ENCODE measurements at places on chromosomes 3 and 15.

DNA sequence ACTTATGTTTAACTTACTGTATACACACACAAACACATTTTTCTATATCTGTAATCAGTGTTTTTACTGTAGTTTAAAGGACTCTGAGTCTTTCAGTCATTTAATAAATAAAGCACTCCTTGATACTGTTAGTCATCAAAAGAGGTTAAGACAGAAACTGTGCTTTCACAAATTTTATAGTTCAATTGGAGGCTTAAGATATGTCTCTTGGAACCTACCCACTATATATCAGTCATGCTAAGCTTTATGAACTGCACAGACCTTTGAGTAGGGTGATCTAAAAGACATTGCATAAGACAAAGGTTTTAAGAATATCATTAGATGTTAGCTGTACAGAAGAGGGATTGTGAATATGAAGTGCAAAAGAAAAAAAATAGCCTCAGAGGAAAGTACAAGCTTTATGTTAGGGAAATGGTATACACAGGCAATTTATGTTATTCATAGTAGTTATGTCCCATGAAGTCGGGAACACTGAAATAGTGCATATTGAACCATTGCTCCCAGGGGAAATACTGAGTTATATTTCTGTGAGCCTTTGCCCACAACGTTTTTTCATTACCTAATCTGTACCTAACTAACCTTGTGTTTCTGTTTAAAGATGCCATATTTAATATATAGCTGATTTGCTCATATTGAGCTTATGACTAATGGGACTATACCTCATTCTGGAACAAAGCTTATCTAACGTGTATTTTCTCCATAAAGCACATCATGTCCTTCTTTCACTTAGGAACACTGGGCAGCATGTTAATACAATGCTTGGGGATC, 19.7 kb downstream of the CHMP2B start:
- no peak for DNase-seq

- peak; percentile 84 for DNase-seq
These were observed 155.1 kb upstream of the SATB1 start for GRCh38 chr3:18580268-18580667.

DNA sequence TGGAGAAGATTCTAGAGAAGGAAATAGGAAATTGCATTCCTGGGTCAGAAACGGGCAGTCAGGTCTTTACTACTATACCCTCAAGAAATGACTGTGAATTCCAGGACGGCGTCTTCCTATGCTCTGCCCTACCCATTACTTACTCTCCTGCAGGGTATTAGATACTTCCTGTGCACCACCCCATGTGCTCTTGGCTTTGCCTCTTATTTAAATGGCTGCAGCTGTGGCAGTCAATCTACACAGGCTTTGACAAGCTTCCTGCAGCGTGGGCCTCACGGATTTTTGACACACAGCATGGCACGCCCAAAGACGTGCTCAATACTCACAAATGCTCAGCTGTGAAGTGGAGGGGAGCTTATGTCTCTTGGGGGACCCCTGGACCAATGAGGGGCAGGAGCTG, 206.1 kb downstream of the SV2B start:
- DNase-seq = no peak

GRCh38 chr3:149273096-149273751, 51.6 kb upstream of the CP start:
- DNase-seq = peak; percentile 64

GRCh38 chr15:89806559-89807550, 7.8 kb downstream of the ANPEP start:
- DNase-seq = no peak

- DNase-seq = no peak
These were observed 55.1 kb downstream of the MBNL1 start for GRCh38 chr3:152323834-152324233.

DNA sequence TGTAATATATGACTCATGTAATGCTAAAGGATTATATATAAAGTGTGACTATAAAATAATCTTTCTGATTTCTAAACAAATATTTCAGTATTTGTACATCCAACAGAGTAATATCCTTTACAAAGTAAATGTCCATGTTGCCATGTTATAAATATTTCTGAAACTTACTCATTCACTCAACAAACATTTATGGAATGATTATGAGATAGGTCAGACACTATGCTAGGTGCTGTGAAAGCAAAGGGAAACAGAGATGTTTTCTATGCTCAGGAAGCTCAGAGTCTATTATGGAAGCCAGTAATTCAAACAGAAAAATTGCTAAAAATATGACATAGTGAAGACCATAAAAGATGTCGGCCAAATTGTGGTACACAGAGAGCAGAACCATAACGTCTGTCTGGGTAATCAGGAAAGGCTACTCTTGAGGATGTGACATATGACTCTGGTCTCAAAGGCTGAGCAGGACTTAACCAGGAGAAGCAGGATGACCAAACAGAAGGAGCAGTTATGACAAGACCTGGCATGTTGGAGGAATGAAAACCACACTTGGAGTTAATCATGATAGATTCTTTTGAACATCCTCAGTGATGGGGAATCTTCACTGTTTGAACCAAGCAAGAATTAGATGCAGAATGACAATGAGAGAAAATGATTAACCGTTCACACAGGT, 39.0 kb upstream of the MYO5C start:
- DNase-seq = no peak

DNA sequence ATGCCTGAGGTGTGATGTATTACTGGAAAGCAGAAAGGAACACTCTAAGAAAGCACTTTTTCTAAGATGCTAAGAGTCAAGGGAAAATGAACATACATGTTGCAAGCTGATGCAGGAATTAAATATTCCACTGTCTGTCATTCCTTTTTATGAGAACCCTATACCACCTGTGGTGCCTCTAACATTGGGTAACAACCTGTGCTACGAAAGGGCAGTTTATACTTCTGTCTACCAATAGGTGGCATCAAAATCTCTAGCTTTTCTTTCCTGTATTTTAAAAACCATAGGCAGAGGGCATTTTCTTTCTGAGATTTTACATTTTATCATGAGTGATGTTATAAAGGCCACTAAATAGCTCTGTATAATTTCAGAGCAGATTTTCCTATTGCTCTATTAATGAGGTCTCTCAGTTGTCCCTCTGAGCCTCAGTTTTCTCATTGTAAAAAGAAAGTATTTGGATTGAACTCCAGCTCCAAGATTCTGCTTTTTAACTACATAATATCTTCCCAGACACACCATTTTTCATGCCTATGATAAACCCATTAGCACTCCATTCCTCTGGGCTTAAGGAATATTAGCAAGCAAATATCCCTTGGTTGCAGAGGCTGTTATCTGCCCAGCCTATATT, 3.5 kb upstream of the CPNE4 start:
- DNase-seq = peak; percentile 4

GRCh38 chr3:167450675-167451074, 23.2 kb downstream of the SERPINI2 start:
- no peak for DNase-seq

- DNase-seq = no peak
These were observed 4.6 kb downstream of the ATP13A3 start for GRCh38 chr3:194482196-194482593.

GRCh38 chr15:98151096-98151495, 190.6 kb downstream of the ARRDC4 start:
- DNase-seq = no peak

DNA sequence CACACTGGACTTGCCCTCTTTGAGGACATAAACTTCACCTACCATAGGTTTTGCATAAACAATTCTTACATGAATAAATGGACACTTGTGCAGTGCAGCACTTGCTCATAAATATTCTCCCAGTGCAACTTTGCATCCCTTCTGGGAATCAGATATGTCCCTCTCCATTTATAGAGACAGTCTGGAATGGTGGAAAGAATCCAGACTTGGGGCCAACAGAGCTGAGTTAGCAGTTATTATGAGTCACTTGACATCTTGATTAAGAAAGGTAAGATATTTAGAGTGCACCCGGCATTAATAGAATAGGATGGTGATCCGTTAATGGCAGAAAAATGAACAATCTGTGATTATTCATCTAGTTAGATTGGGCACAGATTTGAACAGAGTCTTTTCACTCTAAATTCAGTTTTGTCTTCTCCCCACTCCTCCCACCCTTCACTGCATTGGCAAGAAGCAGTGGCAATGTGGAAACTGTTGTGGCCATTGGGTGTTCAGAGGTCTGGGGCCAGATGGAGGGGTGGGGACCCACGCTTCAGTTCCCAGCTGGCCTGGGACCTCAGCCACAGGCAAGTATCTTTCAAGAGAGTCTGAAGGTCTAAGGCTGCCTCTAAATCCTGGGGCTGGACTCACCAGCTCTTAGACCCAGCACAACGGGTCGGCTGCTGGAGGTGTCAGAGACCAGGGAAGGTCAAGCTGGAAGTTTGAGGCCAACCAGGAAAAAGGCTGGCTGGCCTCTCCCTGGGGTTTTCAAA, 58.9 kb upstream of the KY start:
- no peak for DNase-seq

DNA sequence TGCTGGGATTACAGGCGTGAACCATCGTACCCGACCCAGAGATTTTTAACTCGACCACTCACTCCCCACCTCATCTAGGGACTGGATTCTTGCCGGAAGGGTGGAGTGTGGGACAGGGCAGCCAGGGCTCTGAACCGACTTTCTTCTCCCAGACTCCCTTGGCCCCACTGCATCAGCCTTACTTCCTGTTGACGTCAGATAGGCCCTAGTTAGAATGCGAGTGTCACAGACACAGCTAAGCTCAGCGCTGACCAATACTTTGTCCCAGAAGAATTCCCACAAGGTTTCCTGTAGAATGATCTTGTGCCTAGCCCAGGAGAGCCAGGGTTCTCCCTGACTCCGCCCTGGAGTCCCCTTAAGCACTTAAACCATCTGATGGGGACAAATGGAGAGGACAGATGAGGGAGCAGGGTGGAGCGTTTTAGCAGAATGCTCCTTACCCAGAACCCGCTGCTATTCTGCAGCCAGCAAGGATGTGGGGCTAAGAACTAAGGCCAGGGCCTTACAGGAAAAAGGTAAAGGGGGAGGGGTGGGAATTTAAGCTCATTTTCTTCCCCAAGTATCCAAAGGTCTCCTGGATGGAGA, 5.8 kb upstream of the TUSC2 start:
- no peak for DNase-seq

DNA sequence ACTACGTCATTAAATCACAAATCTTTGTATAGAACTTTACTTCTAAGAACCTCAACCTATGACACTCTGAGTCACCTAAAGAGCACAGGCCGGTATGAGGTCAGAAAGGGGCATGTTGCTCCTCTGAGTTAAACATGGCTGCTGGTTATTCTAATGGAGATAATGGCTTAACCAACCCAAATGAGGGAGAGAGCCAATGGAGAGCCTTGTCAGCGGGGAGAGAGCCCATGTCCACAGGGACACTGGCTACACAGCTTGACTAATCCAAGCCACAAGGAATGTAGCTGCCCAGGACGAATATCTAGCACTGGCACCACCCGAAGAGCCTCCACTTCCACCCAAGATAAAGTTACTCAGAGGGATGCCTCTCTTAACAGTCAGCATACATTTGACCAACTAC, 77.0 kb upstream of the STAC start:
- DNase-seq = no peak

DNA sequence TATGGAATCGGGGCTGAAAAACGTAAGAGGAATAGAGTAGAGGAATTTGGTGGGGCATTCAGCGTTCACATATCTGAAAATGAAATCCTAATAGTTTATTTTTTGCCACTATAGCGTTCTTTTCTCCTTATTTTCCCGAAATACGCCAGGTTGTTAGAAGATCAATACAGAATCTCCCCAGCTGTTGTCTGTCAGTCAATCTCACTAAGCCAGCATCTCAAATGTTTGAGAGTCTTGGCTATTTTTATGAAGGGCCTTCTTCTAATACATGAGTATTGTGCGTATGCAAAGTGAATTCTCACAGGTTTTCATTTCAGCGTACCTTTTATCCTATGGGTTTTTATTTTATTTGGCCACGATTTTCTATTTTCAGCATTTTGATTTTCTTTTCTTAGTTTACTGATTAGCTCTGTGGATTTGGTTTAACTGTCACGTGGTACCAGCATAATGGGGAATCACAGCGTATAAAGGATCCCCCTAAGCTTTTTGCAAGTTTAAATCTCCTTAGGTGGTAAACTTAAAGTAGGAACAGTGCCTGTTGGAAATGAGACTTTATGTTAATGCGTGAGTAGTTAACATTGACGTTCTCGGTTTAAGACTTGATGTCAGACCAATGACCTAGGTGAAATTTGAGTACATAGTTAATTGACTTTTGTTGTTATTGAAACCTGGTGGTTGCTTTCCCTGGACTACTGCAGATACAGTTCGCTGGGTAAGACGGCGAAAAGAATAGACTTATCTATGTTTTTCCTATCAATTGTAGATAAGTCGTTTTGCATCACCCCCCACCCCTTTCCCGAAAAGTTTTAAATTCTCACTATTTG, 1.3 kb downstream of the FXR1 start:
- no peak for DNase-seq

GRCh38 chr3:14633819-14634424, 17.6 kb upstream of the CCDC174 start:
- DNase-seq = no peak

DNA sequence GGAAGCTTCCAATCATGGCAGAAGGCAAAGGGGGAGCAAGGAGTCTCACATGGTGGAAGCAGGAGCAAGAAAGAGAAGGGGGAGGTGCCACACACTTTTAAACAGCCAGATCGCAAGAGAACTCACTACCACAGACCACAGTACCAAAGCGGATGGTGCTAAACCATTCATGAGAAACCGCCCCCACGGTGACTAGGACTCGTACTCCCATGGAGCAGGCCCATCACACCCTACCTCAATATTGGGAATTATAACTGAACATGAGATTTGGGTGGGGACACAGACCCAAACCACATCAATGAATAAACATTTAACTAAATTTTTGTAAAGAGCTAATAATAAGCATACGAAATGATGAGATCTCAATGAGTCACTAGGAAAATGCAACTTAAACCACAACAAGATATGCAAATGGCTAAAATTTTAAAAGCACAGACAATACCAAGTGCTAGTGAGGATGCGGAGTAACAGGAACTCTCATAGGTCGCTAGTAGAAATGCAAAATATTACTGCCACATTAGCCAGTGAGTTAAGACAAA, 10.0 kb downstream of the MRPS25 start:
- DNase-seq = no peak

DNA sequence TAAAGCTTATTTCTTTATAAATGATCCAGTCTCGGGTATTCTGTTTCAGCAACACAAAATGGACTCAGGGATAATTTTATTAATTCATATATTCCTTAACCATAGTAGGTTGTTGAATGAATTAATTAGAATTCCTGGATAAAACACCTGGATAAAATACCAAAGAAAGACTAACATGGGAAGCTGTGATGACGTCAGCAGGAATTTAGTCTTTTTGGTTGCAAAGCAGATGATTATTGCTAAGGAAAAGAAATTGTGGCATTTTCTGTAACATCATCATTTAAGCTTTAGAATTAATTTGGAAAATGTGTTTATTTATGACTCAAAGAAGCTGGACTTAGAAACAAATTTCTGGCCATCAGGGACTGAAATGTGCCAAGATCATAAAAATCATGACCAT, 228.3 kb upstream of the ZBTB20 start:
- DNase-seq = no peak

- no peak for DNase-seq
These were observed 7.4 kb upstream of the EOGT start for GRCh38 chr3:69020857-69021256.

DNA sequence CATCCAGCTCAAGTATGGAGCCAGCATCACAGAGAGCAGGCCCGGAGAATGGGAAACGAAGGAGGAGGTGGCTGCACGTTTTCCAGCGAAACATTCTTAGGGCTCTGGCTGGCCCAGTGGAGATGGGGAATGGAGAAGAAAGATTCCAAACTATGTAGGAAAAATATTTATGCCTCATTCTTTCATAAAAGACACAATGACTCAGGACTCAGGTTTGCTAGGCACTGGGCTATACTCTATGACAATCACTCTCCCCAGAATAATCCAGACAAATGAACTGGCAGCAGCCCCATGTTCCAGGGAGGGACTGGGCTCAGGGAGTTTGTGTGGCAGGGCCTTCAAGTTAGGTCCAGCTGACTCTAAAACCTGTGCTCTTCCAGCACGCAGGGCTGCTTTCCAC, 110.8 kb upstream of the RAD18 start:
- DNase-seq = no peak
